ENCODE measurements at places on chromosomes 12 and 14.
A peak's percentile ranks its signal among the peaks of the same experiment; 100 is the strongest.

DNA sequence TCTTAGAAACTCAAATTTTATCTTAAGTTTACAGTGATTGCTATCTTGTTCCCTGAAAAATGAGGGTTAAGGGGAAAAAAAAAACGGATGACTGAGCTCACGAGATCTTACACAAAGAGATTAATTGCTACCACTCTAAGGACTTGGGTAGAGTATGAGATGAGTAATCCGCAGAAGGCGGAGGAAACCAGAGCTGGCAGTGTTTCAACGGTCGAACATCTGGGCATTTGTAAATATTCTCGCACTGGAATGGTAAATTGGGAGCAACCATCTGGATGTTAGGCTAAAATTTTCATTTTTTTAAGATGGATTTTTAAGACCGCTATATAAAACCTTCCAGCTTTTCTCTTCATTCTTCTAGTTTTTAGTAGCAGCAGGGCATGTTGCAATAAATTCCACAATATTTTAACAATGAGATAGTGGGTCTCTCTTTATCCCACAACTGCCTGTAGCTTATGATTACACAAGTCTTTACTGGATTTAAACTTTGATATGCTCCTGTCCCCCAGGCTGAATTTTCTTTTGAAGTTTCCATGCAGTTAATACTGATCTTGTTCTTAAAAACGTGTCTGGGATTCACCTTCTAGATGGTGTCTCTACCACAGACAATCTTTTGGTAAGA is 1324.1 kb downstream of the AACS start:
- DNase-seq, result peak; percentile 68

DNA sequence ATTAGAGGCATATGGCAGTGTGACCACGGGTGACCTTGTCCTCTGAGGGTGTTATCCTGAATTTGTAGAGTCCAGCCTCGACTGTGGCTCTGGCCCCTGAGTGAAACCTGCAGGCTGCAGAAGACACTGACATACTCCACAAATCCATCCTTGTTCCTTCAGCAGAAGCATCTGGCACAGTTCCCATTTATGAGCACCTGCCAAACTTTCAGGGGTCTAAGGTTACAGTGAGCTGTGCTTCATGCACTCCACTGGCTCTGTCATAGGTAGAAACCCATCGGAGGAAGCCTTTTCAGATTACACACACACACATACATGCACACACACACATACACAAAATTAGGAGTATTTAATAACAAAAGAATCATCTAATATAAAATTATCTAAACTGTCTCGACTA is 13.6 kb upstream of the NUAK1 start:
- no peak for DNase-seq

DNA sequence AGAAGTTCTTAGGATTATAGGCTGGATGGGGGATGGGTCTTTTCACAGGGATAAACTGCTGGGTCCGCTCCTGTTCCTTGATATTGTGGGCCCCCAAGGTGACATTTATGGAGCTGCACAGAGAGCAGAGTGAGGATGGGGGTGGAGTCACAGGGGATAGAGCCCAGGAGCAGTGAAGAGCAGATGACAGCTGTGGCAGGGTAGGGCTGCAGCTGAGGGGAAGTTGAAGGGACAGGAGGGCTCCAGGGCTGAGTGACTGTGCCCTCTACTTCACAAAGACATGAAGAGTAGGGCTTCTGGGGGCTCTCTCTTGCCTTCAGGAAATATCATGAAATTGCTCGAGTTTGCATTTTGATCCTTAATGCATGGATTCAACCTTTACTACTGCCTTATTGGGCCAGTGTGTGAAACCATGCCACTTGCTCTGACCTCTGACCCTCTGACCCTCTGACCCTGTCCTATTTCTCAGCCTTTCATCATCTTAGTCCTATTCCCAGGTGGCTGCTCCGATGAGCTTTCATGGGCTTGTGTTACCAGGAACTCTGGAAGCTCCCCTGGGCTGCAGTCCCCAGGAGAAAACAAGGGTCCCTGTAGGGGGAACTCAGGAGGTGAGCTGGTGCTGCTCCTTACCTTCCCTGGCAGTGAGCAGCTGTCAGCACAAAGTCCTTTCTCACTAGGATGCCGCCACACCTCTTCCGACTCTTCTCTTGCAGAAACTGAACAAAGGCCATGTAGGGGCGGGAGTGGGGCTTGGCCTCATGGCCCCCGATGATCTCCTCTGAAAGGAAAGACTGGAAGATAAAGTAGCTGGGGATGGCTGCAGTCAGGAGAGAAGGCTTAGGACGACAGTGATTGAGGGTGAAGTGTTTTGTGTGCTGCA is 1.6 kb downstream of the GZMH start:
- DNase-seq, result no peak

DNA sequence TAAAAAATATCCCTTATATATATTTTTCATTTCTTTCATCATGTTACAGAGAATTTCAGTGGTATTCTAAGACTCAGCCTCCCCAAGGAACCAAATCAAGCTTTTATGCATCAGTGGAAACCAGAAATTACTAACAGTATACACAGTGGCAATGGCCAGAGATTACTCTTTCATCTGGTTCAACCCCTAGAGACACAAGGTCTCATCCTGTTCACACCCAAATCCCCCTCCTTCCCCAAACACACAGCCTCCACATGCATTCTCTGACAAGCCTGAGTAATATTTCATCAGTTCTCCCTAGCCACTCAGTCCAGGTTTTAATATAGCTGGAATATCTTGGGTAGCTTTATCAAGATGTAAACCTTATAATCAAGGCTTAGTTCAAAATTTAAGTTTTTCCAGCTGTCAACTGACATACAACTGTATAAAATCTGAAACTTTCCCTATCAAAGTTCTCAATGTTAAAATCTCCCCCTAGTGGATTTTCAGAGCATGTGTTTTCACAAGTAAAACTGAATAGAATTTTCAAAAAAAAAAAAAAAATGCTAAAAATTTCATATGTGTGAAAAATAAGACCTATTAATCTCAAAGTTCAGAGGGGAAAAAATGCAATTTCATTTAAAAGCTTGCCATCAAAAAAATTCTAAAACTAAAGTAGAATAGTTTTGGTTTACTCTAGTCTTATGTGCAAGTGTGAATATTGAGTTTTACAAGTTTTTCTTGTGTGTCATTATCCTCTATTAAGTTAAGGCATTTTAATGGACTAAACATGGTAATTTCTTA is 10.5 kb upstream of the SSTR1 start:
- DNase-seq, result no peak

DNA sequence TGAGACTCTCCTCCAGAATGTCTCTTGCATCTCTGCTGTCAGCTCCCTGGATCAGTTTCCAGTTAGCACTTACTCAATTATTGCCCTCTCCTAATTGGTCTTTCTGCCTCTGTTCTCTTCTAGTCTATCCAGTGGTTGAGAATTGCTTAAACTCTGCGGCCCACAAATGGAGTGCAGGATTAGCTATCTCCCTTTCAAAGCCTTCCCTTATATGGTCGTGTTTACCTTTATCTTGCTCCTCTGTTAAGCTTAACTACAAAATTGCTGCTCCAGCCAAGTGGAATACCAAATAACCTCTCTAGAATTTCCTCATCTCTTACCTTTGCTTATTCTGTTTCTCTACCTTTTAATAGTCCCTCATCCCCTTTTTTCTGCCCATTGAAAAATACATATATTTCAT is 132.7 kb downstream of the NRXN3 start:
- no peak for DNase-seq

- no peak for DNase-seq
These were observed 18.6 kb downstream of the GPRC5A start for GRCh38 chr12:12909995-12910420.

GRCh38 chr12:79121486-79121885 is 256.9 kb downstream of the SYT1 start:
- no peak for DNase-seq

- no peak for DNase-seq
These were observed 5.0 kb downstream of the TBX5 start for GRCh38 chr12:114400925-114401324.

DNA sequence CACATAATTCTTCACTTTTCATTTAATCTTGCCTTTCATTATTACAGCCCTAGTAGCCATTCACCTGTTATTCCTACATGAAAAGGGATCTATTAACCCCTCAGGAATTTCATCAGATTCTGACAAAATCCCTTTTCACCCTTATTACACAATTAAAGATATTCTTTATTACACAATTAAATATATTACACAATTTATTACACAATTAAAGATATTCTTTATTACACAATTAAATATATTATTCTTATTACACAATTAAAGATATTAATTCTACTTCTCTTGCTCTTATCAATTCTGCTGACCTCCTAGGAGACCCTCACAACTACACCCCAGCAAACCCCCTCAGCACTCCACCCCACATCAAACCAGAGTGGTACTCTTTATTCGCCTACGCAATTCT is 77.1 kb downstream of the SINHCAF start:
- DNase-seq, result no peak

GRCh38 chr14:92534932-92535643 is 21.5 kb downstream of the RIN3 start:
- DNase-seq, result no peak

- DNase-seq, result no peak
These were observed 111.2 kb downstream of the RFLNA start for GRCh38 chr12:124406043-124406442.

DNA sequence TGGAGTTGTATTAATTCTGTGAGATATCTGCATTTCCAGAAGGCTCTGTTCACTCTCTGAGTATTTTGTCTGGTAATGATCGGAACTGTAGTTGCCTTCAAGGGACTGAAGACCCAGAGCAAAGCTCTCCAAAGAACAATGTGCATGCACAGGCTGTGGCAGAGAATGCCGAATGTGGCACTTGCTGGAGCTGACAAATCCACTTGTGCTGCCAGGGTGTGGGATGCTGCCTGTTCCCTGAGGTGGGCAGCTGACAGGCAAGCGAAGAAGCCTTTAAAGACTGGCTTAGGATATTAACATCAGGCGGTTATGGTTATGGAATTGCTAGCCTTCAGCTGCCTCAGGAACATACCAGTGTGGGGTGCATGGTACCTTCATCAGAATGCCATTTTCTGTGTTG is 419.9 kb upstream of the ATP2B1 start:
- DNase-seq, result no peak

- DNase-seq, result no peak
These were observed 316.0 kb downstream of the RAD51B start for GRCh38 chr14:68135566-68135965.

DNA sequence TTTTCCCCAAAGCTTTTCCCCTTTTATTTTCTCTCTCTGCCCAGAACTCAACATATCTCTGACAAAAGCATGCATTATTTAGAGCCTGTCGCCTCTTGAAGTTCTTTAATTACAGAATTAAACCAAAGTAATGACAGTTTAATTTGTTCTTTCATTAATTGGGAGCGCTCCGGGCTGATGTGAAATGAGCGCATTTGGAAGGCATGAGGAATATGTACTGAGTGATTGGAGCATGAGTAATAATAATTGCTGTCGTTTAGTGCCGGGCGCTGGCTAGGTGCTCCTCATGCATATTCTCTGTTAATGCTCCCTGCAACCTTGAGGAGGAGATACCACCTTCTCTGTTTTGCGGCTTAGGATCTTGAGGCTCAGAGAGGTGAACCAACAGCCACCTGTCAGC is 120.5 kb downstream of the SLC25A47 start:
- peak; percentile 35 for DNase-seq

DNA sequence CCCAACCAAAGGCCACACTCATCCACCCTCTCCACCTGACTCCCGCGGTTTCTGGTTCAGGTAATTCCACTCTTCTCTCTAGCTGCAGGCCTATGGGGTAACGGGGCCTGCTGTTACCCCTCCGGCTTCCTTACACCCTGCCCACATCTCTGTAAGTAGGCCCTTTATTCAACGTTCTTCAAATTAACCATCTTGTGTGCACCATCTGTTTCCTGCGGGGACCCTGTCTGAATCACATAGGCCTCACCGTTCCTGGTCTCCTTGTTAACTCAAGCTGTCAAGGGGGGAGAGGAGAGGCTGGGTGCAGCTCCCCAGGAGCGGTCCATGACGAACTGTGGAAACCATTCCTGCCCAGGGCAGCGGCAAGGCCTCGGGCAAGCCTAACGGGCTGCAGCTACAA is 9.3 kb upstream of the DLK1 start:
- no peak for DNase-seq

DNA sequence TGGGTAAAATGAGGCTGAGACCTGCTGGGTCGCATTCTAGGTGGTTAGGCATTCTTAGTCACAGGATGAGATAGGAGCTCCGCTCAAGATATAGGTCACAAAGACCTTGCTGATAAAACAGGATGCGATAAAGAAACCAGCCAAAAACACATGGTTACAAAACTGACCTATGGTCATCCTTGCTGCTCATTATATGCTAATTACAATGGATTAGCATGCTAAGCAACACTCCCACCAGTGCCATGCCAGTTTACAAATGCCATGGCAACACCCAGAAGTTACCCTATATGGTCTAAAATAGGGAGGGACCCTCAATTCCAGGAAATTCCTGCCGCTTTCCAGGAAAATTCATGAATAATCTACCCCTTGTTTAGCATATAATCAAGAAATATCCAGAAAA is 132.4 kb downstream of the BRMS1L start:
- no peak for DNase-seq

- no peak for DNase-seq
These were observed 300.7 kb upstream of the MDGA2 start for GRCh38 chr14:47976139-47976538.

GRCh38 chr14:78450669-78451318 is 280.6 kb downstream of the NRXN3 start:
- no peak for DNase-seq

DNA sequence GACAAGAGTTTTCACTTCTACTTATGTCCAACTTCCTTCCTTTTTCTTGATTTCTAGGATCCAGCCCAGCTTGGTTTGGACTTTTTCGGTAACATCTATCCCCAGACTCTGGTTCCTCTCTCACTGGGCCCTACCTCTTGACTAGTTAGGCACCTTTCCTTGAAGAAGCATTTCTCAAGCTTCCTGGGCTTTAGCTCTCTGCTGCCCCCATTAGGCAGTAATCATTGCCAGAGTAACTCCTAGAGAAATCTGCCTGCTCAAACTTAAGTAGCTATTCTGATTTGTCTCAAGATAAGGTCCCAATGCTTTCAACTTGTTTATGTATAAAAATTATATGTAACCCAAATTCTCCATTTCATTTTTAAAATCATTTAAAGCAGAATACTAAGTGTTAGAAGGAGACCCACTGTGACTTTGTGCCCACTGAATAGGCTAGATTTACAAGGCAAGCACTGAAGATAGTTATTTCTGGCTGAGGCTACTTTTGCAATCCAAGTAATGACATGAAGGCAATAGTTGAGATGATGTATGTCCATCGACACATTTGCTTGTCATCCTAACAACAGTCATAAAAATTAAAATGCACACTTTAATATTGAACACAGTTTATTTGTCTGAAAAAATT is 275.0 kb upstream of the G2E3 start:
- DNase-seq, result peak; percentile 39

DNA sequence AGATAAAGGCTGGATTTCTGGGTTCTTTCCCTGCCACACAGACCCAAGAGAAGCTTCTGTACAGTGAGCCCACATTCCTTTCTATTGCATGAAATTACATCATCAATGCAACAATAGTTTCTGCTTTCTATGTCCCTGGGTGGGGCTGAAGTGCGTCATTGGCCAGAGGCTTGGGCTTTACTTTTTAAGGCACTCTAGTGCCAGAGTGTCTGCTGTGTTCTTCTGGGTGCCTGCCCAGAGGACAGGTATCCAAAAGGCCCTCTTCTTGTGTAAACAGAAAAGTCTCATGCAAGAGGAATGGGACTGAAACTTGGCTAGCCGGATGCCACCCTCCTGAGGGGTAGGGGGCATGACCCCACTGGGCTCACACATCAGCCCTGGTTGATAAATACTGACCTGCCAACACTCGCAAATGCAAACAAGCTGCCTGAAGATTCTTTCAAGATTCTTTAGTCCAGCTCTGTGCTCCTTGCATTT is 5.9 kb downstream of the KRT86 start:
- DNase-seq, result peak; percentile 83
